ENCODE measurements at places on chromosomes 6 and 20. TPM values are rescaled to one million over a fixed set of nuclear protein-coding genes. Genes with fewer than 3 reads are reported as not detected.

The LY6G5C gene
- total RNA-seq = 0.85 TPM

The NHLRC1 gene
- 2.6 TPM for total RNA-seq

The PET117 gene
- 7.8 TPM for total RNA-seq

The PMEPA1 gene
- total RNA-seq = 19.9 TPM

The BPIFB1 gene
- total RNA-seq = 0.07 TPM

The C6orf163 gene
- 1.2 TPM for total RNA-seq

The ASIP gene
- total RNA-seq = not detected

The PHACTR2 gene
- total RNA-seq = 53.8 TPM

The MYB gene
- 0.33 TPM for total RNA-seq

The TUBB1 gene
- 0.03 TPM for total RNA-seq

The PACSIN1 gene
- total RNA-seq = not detected

The WFDC10B gene
- total RNA-seq = not detected

The SLC22A23 gene
- total RNA-seq = 4.2 TPM

The SIRPB1 gene
- not detected for total RNA-seq

The TXNDC5 gene
- 938 TPM for total RNA-seq

The BTN1A1 gene
- not detected for total RNA-seq

The FAM83C gene
- total RNA-seq = not detected

The LIN28B gene
- total RNA-seq = not detected

The OTOR gene
- total RNA-seq = not detected

The CTAGE9 gene
- total RNA-seq = not detected

The TEAD3 gene
- total RNA-seq = 16.2 TPM

The GRM1 gene
- 0.07 TPM for total RNA-seq

The UBE2J1 gene
- total RNA-seq = 26.3 TPM

The GNAS-AS1 gene
- 0.72 TPM for total RNA-seq

The FBXO30 gene
- total RNA-seq = 14.9 TPM

The LY6G6C gene
- total RNA-seq = not detected

The TLDC2 gene
- total RNA-seq = not detected

The DEFB124 gene
- total RNA-seq = not detected

The CHD6 gene
- 30.9 TPM for total RNA-seq

The COL20A1 gene
- total RNA-seq = 0.07 TPM

The TULP1 gene
- not detected for total RNA-seq

The CCN6 gene
- 0.10 TPM for total RNA-seq

The LY6G5B gene
- total RNA-seq = 4.0 TPM

The SEMG1 gene
- not detected for total RNA-seq
